Muscle of leg (tissue), 16 donors: ENCODE measurements at places on chromosomes 5 and 9. TPM values are rescaled to one million over a fixed set of nuclear protein-coding genes. Genes with fewer than 3 reads are reported as not detected.

Gene REXO4
- 37.8 TPM for polyA plus RNA-seq

Gene PDZD2
- 12.6 TPM for polyA plus RNA-seq

Gene CNTNAP3B
- polyA plus RNA-seq = 5.5 TPM

Gene PTPRD
- 80.0 TPM for polyA plus RNA-seq

Gene RGS7BP
- 5.6 TPM for polyA plus RNA-seq

Gene SAXO1
- 0.08 TPM for polyA plus RNA-seq

Gene WNT8A
- polyA plus RNA-seq = not detected

Gene INSL4
- polyA plus RNA-seq = not detected
